ENCODE measurements at places on chromosomes 5 and 9.

GRCh38 chr9:99211746-99212145 is 10.0 kb downstream of the ALG2 start:
- DNase-seq = no peak

GRCh38 chr9:37541465-37541864 is 34.7 kb downstream of the FBXO10 start:
- DNase-seq = no peak

GRCh38 chr9:135485385-135485784 is 5.8 kb downstream of the PPP1R26 start:
- DNase-seq = no peak

GRCh38 chr5:175561085-175561484 is 82.7 kb downstream of the SFXN1 start:
- DNase-seq = no peak

GRCh38 chr5:23402585-23402984 is 104.8 kb upstream of the PRDM9 start:
- DNase-seq = no peak

- DNase-seq = no peak
Observed at GRCh38 chr5:127359502-127359901, 68.9 kb downstream of the MEGF10 start.

GRCh38 chr5:10451137-10451824 is 9.6 kb downstream of the ROPN1L start:
- no peak for DNase-seq

GRCh38 chr9:32414856-32415255 is 30.4 kb downstream of the ACO1 start:
- no peak for DNase-seq

GRCh38 chr9:136903041-136903554 is 16.8 kb downstream of the TRAF2 start:
- no peak for DNase-seq

- peak; percentile 73 for DNase-seq
Observed at GRCh38 chr9:96884443-96884842, 30.1 kb upstream of the ZNF782 start.

DNA sequence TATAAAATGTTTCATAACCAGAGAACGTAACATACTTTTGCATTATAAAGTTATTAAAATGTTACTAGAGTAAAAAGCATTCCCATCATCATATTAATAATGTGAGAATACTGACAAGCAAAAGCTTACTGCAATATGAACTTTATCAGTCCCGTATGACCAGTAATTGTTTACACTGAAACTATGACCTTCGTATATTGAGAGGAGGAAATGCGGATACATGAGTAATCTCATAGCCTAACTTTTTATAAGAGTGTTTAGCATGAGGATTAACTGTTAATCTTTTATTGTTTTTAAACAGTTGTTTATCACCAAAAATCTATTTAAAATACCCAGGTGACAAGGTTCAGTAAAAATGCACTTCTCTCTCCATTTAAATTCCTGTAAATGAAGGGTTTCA is 272.4 kb downstream of the SLF1 start:
- no peak for DNase-seq

DNA sequence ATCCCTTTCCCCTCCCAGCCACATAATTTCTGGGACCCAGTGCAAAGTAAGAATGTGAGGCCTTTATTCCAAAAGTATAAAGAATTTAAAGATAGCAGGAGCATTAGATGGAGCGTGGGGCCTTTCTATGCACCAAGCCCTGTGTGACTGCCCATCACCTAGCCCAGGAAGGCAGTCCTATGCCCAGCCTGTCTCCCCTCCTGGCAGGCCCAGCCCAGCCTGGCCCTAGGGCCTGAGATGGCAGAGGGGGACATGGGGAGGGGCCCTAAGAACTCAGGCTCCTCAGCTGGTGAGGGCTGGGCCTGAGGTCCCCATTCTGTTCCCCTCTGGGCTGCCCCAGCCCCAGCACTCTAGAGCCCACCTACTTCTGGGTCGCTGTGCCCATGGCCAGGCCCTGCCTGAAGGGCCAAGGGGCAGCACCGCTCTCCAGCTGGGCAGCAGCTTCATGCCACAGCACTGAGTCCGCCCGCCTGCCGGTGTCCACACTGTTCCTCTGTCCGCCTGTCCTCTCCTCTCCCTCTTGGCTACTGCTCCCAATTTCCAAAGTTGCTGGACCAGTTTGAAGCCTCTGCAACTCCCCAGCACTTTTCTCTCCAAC is 995 bp upstream of the SLC23A1 start:
- DNase-seq = no peak

- DNase-seq = peak; percentile 99
Observed at GRCh38 chr5:172733131-172733973, 37.6 kb downstream of the DUSP1 start.

DNA sequence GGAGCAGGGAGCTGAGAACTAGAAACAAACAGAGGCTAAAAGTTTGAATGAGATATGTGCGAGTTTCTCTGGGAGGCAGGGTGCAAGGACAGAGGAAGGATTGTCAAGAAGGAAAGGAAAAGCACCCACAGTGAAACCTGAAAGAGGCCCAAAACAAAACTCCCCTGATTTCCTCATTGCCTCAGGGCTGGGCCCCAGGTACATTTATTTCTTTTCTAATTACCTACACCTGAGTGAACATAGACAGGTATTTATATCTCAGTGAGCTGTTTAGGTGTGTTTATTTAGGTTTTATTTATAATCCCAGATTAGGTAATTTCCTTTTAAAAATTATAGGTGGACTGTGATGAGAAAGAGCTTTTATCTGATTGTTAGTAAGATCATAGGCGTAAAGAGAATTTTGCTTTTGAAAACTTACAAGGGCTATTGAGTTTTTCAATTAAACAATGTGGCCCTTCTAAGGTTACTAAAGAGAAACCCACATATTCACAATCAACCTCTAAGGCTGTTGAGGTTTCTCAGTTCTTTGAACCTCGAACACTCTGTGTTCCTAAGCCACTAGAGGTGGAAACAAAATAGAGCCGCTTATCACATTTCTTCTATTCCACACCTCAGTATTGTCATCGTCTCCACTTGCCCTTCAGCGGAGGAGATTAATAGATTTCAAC is 344.8 kb downstream of the ZNF608 start:
- DNase-seq = no peak

DNA sequence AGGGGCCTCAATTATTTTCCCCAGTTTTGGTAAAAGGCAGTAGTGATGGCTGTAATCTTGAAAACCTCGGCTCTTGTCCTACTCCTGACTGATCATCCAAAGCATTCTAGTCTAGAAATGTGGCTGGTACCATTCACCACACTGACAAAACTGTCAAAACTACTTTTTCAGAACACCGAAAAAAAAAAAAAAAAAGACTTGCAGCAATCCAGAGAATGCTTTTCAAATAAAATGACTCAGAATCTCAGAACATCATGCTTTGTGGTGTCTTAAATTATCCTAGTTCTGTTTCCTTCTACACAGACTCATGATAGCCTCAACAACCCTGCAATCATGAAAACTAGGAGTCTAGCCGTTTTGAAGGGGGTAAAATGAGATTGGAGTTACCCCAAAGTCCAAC is 13.4 kb downstream of the SLC28A3 start:
- peak; percentile 92 for DNase-seq

DNA sequence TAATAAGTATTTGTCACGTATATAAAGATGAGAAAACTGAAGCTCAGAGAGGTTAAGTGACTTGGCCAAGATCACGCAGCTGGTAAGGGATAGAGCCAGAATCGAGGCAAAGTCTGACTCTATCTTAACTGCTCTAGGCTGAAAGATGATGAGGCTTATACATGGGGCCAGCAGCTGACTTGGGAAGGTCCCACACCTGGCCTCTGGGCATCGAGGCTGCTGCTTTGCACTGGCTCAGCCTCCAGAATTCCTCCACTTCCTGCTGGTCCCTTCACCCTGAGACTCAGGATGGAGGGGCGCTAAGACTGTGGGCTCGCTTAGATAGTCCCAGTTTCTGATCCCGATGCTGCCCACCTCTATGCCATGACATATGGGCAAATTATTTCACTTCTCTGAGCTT is 35.2 kb downstream of the CAMK2A start:
- no peak for DNase-seq

- DNase-seq = no peak
Observed at GRCh38 chr9:5857928-5858327, 25.0 kb upstream of the ERMP1 start.

- no peak for DNase-seq
Observed at GRCh38 chr5:149038336-149039080, 24.4 kb downstream of the SH3TC2 start.

DNA sequence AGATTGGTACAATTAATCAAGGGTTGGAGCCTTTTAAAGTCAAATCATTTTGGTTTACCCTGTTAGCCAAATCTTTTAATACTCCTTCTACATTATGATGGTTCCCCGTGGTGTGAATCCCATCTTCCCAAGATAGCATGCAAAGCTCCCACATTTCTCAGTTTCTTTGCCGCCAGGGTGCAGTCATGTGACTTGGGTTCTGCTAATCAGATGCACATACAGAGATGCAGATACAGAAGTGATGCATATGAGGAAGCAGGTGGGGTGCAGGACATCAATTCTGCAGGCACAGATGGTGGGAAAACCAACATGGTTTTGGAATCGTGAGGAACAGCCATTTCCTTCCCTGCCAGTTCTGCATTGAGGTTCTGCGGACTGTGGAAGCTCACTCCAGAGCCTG is 8.4 kb upstream of the MAST4 start:
- DNase-seq = no peak

GRCh38 chr5:67179697-67180361 is 16.8 kb downstream of the CD180 start:
- DNase-seq = no peak

- DNase-seq = no peak
Observed at GRCh38 chr9:130275156-130275555, 9.6 kb downstream of the HMCN2 start.

DNA sequence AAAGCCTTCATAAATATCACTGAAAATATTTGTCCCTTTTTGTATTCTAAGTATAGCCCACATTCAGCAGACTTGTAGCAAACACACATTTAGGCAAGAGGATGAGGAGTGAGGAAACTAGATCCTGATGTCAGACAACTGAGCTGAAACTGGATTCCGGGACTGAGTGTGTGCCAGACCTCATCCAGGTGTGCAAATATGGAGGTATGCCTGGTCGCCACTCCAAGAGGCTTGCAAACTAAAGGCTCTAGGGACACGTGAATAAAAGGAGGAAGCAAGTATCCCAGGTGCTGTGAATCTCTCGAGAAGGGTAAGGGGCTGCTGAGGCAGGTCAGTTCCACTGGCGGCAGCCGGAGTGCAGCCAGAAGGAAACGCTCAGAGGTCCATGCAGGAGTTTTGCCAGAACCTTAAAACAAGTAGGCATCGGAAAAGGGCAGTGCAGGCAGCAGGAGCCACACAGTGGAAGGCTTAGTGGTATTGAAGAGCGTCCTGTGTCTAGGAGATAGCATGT is 77.4 kb upstream of the ALDH1B1 start:
- DNase-seq = no peak

DNA sequence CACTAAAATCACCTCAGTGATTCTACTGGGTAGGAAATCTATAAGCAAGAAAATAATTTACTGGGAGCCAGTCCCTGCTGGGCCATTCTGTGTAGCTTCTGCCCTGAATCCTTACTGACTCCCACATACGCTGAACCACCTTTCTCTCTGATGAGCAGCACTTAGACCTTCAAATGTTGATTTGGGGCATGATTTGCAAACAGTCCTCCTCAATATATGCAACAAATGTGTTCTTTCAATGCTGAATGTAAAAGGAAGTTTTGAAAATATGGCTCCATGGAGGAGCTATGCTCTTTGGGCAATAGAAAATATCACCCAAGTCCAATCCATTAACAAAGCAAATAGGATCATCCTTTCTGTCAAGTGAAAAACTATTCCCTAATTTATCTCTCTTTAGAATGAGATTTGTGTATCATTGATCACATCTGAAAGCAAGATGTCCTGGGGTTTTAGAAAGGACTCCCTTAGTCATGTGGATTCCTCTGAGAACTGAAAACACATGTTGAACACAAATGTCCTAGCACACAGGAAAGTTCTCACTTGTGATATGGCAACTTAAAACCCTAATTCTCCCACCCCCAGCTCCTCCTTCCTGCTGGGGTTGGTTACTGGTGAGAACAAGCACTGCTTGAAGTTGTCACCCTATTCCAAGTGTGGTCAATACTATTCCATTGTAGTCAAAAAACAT is 8.9 kb upstream of the CER1 start:
- no peak for DNase-seq

DNA sequence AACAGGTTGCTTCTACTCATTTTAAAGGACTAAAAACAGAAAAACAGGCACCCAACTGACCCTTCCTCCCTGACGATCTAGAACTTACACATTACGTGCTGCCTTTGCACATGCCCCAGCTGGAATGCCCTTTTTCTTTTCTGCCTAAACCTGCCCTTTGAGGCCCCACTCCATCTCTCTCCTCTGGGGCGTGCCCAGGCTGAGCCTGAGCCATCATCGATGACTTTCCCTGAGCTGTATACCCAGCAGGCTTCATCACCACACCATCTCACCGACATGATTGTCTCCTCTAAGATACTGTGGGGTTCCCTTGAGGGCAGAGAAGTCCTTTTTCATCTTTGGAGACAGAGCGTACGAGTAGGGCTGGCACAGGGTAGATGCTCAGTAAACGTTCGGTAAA is 24.1 kb upstream of the GABBR2 start:
- DNase-seq = no peak

- no peak for DNase-seq
Observed at GRCh38 chr5:151873701-151874100, 51.0 kb downstream of the GLRA1 start.

- no peak for DNase-seq
Observed at GRCh38 chr9:91073811-91074771, 272.5 kb downstream of the SYK start.

DNA sequence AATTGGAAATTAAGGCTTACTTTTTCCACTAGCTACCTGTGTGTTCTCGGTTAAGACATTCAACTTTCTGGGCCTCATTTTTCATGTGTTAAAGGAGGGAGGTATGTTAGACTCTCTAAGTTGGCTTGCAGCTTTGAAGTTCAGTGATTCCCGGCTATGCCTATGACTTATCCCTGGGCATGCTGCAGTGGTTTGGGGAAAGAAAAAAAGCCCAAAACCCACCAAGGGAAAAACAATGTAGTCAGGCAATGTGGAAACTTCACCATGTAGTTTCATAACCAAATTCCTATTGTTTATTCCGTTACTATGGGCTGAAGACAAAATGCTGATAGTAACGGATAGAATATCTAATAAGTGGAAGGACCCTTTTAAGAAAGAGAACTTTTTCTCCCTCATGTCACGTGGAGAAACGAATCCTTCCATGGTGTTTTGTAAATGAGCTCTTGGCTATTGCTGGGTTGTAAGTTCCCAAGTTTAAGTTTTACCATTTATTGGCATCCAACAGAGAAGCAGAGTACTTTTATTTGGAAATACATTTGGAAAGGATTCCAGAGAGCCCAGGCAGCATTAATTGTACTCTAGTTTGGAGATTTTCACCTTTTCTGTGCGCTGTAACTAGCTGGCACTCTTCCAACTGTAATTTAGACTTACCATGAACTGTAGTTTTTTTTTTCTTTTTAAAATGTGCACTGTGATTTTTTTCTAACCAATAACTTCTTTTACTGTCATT is 84.9 kb upstream of the MPDZ start:
- DNase-seq = peak; percentile 36

- DNase-seq = peak; percentile 33
Observed at GRCh38 chr5:173283318-173284288, 44.6 kb downstream of the STC2 start.

- no peak for DNase-seq
Observed at GRCh38 chr5:148915224-148915817, 88.9 kb downstream of the ADRB2 start.

- DNase-seq = peak; percentile 20
Observed at GRCh38 chr5:146399481-146399880, 47.7 kb upstream of the TCERG1 start.
